Regular cardiac myocyte (primary cell): ENCODE measurements at places on chromosomes 2 and 18. TPM values are rescaled to one million over a fixed set of nuclear protein-coding genes. Genes with fewer than 3 reads are reported as not detected.

UGT1A1 gene
- total RNA-seq: not detected in 2 replicates

DSG4 gene
- total RNA-seq: not detected in 2 replicates

VSNL1 gene
- 0.38 and 0.85 TPM in 2 replicates for total RNA-seq

CD8A gene
- total RNA-seq: not detected in 2 replicates

FAM110C gene
- total RNA-seq: under 0.01 and 1.4 TPM in 2 replicates

ACTR1B gene
- 66.1 and 66.5 TPM in 2 replicates for total RNA-seq

DSC1 gene
- total RNA-seq: under 0.01 TPM in 1 of 2 replicates, not detected in the other

ZEB2 gene
- total RNA-seq: 45.4 and 57.2 TPM in 2 replicates

GAREM2 gene
- total RNA-seq: 0.58 and 1.4 TPM in 2 replicates

RPL31 gene
- 1,362 and 1,690 TPM in 2 replicates for total RNA-seq

APOB gene
- under 0.01 TPM in 1 of 2 replicates, not detected in the other for total RNA-seq

GPAT2 gene
- total RNA-seq: 7.6 and 37.0 TPM in 2 replicates

RAB11FIP5 gene
- total RNA-seq: 33.0 and 41.7 TPM in 2 replicates

FSIP2 gene
- under 0.01 and 0.19 TPM in 2 replicates for total RNA-seq

CHRNG gene
- total RNA-seq: not detected in 2 replicates

CRYBA2 gene
- not detected in 2 replicates for total RNA-seq

IMPA2 gene
- 7.1 and 9.0 TPM in 2 replicates for total RNA-seq

ANKRD36B gene
- total RNA-seq: 22.8 and 31.3 TPM in 2 replicates

ELOA2 gene
- total RNA-seq: not detected in 2 replicates

PRKAG3 gene
- under 0.01 TPM in 1 of 2 replicates, not detected in the other for total RNA-seq

TMEFF2 gene
- under 0.01 TPM in 2 replicates for total RNA-seq

HOXD10 gene
- total RNA-seq: under 0.01 and 0.19 TPM in 2 replicates
